ENCODE measurements at places on chromosomes 7 and 10.

DNA sequence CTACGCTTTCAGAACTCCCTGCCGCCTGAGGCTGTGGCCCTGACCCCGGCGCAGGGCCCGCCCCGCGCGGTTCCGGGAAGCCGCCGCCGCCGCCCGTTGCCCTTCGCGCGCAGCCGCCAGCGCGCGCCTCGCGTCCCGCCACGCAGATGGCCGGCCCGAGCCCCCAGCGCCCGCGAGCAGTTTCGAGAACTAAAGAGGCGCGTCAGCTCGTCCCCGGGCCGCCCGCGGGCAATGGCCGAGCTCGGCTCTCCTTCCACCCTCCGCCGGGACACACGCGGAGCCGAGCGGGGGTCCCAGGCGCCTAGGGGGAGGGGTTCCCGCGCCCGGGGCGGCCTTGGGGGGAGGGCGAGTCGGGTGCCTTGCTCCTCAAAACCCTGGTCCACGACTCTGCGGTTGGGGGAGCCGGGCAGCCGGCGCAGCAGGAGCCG is 1.8 kb downstream of the HNRNPF start:
- no peak for DNase-seq

DNA sequence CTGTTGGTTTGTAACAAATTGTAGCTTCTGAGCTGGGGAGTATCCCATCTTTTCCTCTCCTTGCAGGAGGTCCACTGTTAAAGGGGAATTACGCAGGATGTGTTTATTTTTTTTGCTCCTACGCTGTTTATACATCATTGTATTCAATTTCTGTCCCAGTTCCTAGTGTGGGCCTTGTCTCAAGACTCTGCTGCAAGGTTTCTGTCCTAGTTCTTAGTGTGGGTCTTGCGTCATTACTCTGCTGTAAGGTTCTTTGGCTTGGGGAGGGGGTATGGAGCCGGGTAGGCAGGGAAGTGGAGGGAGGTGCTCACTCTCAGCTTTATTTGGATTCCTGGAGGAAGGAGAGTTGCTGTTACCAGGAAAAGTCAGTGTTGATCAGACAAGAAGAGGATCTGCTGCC is 64.0 kb upstream of the TRIM8 start:
- no peak for DNase-seq

GRCh38 chr10:117500456-117500855 is 42.1 kb upstream of the EMX2 start:
- DNase-seq, result no peak

GRCh38 chr7:2759736-2760097 is 71.7 kb downstream of the AMZ1 start:
- no peak for DNase-seq

DNA sequence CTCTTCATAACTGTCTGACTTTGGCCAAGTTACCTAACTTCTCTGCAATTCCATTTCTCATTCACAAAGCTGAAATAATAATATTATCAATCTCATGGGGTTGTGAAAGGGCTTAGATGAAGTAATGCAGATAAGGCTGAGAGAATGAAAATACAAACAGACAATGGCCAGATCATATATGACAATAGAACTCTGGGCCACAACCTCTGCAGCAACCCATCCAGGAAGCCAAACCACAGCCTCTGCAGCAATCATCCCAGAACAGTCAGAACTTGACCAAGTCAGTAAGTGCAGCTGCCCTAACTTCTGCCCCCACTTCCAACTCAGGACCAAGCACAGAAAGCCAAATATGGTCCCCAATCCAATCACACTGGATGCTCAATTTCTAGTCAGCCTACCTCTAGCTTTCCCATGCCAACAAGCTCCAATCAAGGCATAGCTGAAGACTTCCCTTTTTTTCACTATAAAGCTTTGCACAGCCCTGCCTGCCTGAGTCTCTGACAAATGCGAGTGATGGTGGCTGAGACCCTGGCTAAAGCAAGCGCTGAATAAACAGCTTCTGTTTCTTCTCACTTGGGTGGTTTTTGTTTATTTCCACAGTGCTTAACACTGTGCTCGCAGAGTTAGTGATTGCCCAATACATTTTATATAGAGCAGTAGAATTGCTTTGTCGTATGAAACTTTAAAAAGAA is 34.8 kb upstream of the TNPO3 start:
- no peak for DNase-seq

- DNase-seq, result no peak
These were observed 12.8 kb upstream of the CRHR2 start for GRCh38 chr7:30694774-30695721.

DNA sequence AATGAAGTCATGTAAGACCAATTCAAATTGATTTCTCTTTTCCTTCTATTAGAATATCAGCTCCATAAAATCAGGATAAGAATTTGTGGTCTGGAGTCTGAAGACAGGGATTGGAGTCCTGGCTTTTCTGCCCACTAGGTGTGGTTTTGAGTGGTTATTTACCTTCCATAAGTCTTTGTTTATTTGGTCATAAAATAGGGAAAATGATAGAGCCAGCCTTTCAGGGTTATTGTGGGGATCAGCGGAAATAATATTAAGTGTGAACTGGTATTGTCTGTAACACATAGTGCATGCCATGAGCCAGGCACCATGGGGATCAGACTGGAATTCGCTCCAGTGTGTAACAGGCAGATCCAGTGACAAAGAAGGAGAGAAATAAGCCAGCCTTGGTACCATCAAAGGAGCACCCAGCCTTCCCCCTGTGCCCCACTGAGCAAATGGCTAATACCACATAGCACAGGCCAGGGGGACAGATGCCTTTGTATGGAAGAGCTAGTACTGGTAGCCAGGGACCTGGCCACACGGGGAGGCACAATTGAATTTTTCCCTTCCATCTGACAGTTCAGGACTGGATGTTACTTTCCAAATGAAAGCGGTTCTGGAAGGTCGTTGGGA is 509.7 kb upstream of the PODXL start:
- no peak for DNase-seq

GRCh38 chr10:97713339-97713825 is at the start of gene MARVELD1:
TSS of gene MARVELD1 (plus strand) at chr10:97713730. CDS start at chr10:97713877, 147 bp downstream.
- DNase-seq, result no peak

DNA sequence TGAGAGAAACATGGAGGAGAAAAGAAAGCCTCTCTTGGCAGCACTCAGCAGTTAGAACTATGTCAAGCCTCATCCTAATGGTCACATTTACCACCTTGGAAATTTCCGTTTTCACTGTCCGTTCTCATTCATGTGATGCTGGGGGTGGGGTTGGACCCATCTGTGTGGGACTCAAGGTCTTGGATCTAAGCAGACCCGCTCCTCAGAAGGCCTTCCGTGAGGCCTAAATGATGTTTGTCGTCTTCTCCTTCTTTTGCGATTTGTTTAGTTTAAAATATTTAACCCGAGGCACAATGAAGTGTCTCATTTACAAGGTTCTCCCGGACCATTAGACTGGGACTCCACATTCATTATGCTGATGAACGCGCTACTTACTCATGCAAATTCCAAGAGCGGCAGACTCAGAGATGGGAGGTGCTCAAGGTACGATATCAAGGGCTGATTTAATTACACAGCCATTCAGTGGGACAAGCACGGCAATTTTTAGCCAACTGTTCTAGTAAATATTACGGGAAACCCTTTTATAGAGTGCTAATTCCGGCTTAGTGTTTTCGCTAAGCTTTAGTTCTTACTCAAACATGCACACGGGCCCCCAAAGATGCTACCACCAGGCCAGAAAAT is 109.1 kb upstream of the EFCAB10 start:
- DNase-seq, result no peak

GRCh38 chr7:101832685-101833375 is 15.4 kb downstream of the CUX1 start:
- DNase-seq, result no peak

- no peak for DNase-seq
These were observed 76.1 kb downstream of the PDSS1 start for GRCh38 chr10:26773633-26774032.

- DNase-seq, result no peak
These were observed 26.3 kb upstream of the COL1A2 start for GRCh38 chr7:94368371-94368791.

GRCh38 chr7:128137181-128137580 is 103.9 kb upstream of the LEP start:
- no peak for DNase-seq

DNA sequence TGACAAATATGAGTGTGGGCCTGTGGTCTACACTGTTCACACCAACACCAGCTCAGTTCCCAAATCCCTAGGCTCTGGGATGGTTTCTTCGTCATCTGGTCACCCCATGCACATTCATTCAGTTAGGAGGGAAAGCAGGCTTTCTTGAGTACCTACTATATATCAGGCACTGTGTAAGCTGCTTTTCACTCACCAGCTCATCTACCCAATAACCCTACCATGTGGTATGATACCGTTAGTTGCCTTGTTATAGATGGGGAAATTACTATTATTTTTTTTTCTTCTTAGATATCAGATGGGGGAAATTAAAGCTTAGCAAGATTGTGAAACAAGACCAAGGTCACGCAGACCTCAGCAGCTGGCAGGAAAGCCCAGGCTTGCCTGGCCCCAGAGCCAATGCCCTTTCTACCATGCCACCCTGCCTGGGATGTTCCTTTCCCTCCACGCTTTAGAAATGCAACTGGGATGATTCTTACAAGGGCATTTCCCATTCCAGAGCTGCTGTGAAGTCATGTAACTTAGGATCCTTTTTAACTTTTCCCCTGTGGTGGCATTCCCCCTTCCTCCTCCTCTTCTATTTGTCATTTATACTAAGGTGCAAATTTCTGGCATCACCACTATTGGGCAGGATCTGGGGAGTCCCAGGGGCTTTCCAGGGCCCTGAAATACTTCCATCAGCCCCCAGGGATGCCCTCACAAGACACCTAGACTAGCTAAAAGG is 93.1 kb upstream of the EFCAB10 start:
- no peak for DNase-seq

DNA sequence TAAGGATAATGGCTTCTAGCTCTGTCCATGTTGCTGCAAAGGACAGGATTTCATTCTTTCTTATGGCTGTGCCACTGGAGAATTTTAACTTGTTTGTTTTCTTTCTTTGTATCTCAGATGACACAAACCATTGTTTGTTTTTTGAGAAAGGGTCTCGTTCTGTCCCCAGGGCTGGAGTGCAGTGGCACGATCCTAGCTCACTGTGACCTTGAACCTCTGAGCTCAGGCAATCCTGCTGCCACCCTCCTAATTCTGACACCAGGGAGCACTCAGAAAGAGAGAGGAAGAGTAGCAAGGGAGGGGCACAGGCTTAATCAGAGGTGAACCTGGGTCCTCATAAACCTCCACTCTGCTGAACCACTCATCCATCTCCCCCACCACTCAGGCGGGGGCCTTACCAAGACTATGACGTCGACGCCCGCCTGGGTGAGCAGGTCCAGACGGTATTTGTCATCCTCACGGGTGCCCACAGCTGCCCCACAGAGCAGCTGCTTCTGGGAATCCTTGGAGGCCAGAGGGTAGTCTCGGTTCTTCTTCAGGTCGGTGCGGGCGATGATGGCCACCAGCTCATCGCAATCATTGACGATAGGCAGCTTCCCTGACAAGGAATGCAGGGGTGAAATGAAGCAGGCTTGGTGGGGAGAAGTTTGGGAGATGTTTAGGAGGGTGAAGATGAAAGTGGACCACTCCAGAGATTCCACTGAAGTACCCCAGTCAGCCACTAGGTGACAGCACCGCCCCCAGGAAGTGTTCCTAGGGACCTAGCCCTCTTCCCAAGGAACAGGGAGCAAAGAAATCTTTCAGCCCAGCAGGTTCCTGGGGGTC is 11.6 kb downstream of the IMPDH1 start:
- peak; percentile 29 for DNase-seq

DNA sequence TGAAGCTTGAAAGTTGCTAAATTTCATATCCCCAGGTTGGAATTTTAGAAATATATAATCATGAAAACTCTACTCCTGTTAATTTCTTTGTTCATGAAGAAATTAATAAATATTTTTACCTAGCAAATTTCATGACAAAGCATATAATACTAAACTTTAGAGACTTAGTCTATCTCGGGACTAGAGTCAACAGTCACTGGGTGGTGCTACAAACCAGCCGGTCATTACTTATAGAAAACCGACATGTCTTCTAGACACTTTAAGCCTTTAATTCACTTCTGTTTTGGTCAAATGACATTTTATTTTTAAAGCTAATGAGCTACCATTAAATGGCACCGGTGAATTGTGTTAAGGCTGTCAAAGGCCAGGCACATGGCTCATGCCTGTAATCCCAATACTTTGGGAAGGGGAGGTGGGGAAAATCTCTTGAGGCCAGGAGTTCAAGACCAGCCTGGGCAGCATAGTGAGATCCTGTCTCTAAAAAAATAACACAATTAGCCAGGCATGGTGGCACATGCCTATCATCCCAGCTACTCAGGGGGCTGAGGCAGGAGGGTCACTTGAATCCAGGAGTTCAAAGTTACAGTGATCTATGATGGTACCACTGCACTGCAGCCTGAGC is 270.1 kb downstream of the CACNA2D1 start:
- no peak for DNase-seq

- DNase-seq, result no peak
These were observed 48.1 kb downstream of the NEURL1 start for GRCh38 chr10:103541616-103542015.

- DNase-seq, result no peak
These were observed 57.7 kb upstream of the EFCAB10 start for GRCh38 chr7:105638902-105639495.

DNA sequence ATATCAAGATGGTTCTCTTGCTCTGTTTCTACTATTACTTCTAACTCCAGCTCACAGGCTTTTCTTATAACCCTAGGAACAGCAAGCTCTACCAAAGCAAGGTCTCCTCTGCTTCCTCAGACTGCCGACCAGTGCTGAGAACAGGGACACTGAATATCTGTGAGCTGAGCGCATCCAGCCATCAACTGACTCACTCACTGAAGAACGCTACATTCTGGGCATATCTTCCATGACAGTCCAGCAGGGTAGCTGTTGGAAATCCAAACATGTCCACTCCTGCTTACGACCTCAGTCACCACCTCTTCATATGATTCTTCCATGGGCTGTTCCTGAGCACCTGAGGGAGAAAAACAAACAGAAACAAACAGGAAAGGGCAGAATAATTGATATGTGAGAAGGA is 2.8 kb downstream of the ZNF32 start:
- DNase-seq, result no peak

GRCh38 chr7:36244429-36244828 is 91.4 kb downstream of the EEPD1 start:
- no peak for DNase-seq

- DNase-seq, result no peak
These were observed 521.0 kb downstream of the KIF20B start for GRCh38 chr10:90222372-90222771.

GRCh38 chr7:159115601-159116501 is 28.8 kb downstream of the VIPR2 start:
- no peak for DNase-seq

DNA sequence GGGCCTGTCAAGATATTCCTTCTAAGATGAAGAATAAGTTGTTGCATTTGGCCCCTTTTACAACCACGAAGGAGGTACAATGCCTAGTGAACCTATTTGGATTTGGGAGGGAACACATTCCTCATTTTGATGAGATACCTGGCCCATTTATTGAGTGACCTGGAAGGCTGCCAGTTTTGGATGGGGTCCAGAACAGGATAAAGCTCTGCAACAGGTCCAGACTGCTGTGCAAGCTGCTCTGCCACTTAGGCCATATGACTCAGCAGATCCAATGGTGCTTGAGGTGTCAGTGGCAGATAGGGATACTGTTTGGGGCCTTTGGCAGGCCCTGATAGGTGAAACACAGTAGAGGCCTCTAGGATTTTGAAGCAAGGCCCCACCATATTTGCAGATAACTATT is 704.6 kb downstream of the CCSER2 start:
- no peak for DNase-seq
